ENCODE measurements at places on chromosomes 7 and 10.

DNA sequence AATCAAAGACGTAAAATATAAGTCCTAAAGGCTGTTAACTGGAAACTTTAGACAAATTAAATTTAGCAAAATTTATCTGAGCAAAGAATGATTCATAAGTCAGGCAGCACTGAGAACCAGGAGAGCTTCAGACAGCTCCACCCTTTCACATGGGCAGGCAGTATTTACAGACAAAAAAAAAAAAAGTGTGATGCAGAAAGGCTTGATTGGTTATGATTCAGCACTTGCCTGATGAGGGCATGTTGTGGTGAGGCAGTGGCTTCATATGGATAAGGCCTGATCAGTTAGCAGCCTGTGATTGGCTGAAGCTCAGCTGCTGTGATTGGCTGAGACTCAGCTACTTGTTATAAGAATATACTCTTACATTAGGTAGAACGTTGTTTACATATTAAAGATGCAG lies 495.4 kb upstream of the POM121L12 start:
- no peak for DNase-seq

DNA sequence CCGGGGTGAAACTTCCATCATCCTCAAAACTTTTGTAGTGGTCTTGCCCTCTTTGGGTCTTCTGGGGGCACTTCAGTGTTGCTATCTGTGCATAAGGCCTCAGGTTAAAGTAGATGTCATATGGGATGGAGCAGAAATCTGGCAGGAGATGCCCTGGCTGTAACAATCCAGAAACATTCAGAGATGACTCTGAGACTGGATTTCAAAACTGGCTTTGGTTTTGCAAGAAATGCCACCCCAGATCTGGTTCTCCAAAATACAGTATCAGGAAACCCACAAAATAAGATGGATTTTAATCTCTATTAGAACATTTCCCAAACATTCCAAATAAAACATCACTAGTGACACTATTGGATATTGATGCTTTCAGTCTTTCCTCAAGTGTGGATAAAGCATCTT lies 191.5 kb downstream of the REEP3 start:
- DNase-seq = no peak

DNA sequence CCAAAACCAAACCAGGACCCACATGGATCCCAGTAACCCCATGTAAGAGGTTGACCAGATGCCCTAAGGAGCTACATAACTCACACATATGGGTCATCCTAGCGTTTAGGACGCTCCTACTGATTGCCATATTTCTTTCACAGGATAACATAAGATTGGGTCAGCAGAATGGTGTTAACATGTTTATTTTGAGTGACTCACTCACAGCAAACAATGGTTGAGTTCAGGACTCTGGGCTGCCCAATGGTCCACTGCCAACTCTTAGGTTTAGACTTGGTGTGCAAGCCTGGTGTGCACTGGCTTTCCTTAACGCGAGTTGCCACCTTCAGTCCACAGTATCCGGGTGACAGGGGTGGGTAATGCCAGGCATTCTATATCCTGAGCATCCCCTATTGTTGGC lies 211.5 kb downstream of the GPAM start:
- DNase-seq = no peak

GRCh38 chr10:5960070-5960972 lies 17.0 kb downstream of the IL15RA start:
- DNase-seq = no peak
